ENCODE measurements at places on chromosomes 11 and 22.
A peak's percentile ranks its signal among the peaks of the same experiment; 100 is the strongest.

DNA sequence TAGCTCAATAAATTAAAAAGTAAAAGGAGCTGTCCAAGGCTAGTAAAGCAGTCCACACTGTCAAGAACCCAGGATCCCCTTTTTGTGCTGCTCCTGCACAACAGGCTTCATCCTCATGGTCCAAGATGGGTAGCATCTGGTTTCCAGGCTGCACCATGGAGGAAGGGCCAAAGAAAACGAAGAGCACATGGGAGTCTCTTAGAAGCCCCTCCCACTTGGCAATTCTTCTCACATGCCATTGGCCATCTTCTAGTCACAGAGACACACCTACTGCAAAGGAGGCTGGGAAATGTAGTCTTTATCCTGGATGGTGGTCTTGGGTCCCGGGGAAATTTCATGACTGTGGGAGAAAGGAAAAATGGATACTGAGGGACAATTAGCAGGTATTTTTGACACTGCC is 37.8 kb downstream of the PRR5L start:
- DNase-seq = peak; percentile 19

GRCh38 chr22:47990481-47990880 is 1228.0 kb downstream of the TBC1D22A start:
- no peak for DNase-seq

- peak; percentile 16 for DNase-seq
Measured at GRCh38 chr11:60221692-60222091, 21.2 kb downstream of the MS4A4E start.

DNA sequence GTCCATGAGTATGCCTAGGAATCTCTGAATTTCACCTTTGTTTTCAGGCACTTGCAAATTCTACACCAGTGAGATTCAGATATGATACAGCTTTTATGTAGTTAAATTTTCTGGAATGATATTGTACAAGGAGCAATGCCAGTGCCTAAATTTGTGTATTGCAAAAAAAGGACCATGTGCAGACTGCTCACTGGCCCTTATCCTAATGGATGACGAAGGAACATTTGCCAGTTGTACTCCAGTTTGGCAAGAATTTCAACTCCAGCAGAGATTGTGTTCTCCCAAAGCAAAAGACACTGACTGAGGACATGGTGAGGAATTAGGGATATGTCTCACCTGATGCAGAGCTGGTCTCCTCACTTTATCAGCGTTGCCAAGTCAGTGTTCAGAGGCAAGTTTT is 8.6 kb downstream of the NAT10 start:
- DNase-seq = no peak

GRCh38 chr22:25919452-25919851 is 177.5 kb downstream of the MYO18B start:
- no peak for DNase-seq

DNA sequence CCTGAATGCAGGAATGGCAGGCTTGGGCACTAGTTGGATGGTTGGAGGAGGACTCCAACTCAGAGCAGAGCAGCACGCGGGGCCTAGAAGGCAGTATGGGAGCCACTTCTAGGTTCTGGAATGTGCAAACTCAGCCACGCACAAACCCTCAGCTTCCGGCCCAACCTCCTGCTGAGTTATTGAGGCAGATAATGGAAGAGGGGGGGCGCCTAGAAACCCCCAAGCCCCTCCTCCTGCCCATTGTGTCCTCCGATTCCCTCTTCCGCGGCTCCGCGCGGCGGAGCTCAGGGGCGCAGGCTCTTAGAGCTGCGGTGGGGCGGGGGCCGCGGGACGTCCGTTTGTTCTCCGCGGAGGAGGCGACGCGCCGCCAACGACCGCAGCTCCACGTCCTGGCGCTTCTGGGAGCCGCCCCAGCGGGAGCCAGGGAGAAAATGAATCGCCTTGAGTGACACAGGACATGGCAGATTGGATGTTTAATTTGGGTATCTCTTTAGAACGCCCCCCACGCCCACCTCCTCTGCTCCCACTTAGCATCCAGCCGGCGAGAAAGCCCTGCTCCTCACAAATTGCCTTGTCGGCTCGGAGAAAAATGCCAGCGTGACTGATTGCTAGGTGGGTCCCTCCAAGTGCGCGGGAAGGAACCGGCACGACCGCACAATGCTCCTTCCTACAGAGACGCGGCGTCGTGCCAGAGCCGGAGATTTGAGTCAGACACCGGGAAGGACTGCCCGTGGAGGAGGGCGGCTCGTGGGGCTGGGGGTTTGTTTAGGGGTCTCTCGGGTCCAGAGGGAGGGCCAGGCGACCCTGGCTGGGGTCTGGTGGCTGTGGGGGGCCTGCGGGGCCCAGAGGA is 144.6 kb downstream of the NECTIN1 start:
- DNase-seq = peak; percentile 42

DNA sequence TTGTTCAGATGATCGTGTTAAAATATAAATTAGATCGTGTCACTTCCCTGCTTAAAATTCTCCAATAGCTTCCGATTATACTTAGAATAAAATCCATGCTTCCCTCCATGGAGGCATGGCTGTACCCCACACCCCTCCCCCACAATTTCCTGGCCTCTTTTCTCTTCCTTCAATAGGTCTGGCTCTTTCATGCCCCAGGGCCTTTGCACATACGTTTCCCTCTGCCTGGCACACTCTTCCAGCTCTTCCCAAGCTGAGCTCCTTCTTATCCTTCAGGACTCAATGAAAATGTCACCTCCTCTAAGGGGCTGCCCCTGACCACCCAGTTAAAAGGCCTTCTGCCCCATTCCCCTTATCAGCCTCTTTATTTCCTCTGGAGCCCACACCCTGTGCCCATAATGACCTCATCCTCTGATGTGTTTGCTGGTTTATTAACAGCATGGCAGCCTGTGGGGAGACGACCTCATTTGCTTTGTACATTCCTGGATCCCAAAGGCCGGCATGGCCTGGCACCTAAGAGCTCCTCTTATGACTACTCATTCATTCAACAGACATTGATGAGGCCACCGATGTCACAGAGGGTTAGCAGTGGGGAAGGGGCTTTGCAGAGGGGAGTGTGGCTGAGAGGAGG is 9.0 kb upstream of the FLRT1 start:
- no peak for DNase-seq

DNA sequence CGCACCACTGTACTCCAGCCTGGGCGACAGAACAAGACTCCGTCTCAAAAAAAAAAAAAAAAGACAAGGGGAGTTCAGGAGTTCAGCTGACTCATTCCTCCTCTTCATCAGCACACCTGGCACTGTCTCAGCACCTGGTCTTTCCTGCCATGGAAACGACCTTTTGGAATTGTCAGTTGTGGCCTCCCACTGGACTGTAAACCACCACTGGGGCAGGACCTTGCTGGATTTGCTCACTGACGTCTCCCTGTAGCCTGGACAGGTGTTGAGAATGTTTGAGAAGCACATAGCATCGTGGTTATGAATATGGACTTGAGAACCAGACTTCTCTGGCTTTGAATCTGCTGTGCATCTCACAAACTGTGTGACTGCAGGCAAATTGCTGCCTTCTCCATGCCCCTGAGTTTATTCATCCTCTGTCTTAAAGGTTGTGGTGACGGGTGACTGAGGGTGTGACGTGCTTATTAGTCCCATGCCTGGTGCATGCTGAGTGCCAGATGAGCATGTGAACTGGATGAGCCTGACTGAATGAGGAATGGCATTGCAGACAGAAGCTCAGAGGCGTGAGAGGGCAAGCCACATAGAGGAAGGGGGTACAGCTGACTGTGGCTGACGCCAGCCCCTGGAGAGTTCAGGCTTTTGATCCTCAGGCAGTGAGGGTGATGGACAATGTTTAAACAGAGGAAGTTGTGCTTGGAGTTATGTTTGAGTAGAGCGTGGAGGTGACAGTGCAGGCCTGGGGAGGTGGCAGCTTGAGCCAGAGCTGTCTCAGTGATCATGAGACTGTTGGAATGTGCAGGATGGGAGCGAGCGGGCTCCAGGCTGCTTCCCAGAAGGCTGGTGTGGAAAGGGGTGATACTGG is 12.7 kb downstream of the TOM1 start:
- peak; percentile 45 for DNase-seq

DNA sequence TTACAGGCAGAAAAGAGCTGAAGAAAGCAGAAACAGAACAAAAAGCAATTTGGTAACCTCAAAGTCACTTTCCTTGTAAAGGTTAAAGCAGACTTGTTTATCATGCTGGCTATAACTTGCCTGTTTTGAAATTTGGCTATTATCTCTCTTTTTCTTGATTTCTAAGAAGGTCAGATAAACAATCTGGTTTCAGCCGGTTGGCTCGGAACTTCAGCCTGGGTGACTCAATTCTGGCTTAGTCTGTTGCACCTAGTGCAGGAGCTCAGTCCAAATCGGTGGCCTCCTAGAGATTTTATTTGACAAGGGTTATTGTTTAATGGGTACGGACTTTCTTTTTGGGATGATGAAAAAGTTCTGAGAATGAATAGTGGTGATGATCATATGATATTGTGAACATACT is 367.1 kb upstream of the B3GAT1 start:
- no peak for DNase-seq

DNA sequence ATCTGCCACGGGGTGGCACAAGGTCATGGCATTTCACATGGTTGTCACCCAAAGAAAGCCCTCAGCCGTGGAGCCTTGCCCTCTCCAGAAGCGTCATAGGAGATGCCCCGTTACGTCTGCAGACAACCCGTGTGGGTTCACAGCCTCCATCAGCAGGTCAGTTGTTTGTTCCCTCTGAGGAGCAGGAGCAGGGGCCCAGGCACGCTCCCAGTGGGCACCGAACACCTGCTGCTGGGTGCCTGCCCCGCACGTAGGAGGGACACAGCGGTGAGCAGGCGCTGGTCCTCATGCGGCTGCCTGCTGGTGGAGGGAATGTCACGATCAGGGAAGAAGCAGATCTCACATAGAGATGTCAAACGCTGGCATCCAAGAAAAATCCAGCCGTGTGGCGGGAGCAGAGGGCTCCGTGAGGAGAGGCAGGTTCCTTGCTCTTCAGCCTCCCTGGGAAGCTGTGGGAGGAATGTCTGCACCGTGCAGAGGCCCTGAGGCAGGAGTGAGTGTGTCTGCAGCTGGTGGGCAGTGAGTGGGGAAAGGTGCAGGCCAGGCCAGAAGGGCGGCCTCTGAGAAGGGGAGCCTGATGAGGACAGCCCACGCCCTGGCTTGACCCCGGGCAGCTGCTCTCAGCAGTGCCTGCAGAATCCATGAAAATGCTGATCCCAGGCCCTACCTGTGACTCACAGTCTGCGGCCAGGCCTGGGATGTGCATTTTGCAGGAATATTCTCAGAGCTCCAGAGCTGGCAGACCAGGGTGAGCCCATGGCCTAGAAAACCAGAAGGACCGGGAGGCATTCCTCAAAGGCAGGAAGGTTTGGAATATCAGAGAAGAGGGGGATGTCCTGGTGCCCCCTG is 36.4 kb upstream of the TH start:
- DNase-seq = no peak

DNA sequence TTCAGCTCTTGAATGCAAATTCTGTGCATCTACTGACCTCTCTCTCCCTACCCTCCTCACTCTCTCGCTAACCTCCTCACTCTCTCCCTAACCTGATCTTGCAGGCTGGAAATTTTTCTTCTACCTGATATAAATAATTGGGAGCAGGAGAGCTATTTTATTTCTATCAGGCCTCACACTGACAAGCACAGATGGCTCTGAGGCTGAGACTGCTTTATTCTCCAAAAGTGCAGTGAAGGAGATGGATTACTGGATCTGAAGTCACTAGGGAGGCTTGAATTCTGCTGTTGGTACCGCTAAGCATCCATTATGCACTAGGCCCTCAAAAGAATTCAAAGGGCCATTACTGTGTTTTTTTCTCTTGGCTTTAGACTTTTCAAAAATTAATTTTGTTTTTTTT is 19.4 kb upstream of the LDHA start:
- DNase-seq = no peak

DNA sequence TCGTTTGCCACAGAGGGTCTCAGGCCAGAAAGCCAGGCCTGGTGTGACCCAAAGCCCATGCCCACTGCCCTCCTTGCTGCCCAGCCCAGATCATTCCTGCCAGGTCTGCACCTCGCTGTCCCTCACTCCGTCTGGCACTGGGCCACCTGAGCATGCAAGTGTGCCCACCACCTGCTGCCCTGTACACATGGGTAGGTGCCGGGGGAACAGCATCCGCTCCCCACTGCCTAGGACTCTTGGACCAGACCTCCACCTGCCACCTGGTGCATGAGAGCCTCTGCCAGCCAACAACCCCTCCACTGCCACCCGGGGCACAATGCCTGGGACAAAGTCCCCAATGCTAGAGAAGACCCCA is 12.5 kb downstream of the MGAT3 start:
- no peak for DNase-seq

GRCh38 chr22:32531228-32531627 is 56.6 kb downstream of the FBXO7 start:
- no peak for DNase-seq

- no peak for DNase-seq
Measured at GRCh38 chr11:119805663-119806062, 76.7 kb upstream of the NECTIN1 start.

DNA sequence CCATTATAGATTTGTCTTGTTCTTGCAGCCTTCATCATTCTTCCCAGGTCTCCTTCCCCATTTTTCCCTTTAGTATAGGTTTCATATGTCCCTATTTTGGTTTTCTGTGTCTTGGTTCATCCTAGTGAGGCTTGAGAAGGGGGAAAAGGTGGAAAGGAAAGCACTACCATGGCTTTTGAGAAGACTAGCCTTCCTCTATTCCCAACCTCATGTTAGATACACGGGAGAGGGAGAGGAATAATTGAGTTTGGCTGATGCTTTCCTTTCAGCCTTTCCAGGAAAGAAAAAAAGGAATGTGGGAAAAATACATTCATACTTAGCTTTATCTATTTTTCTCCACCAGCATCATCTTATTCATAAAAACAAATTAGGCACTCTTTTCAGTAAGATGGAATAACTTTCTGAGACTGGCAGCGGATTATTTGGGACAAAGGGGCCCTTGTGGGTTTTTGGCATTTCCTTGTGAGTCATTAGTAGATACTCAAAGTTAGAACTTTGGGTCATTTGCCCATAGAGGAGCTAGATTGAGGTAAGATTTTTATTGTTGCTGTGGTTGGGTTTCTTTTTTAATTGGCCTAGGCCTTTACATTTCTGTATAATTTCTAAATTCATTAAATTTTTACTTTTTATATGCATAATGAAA is 23.8 kb downstream of the CAPRIN1 start:
- DNase-seq = no peak

- DNase-seq = no peak
Measured at GRCh38 chr11:68300076-68300830, 12.1 kb upstream of the LRP5 start.

- DNase-seq = no peak
Measured at GRCh38 chr11:67409781-67410368, 5.6 kb upstream of the CARNS1 start.

GRCh38 chr11:72038491-72038890 is 39.8 kb downstream of the IL18BP start:
- DNase-seq = no peak

DNA sequence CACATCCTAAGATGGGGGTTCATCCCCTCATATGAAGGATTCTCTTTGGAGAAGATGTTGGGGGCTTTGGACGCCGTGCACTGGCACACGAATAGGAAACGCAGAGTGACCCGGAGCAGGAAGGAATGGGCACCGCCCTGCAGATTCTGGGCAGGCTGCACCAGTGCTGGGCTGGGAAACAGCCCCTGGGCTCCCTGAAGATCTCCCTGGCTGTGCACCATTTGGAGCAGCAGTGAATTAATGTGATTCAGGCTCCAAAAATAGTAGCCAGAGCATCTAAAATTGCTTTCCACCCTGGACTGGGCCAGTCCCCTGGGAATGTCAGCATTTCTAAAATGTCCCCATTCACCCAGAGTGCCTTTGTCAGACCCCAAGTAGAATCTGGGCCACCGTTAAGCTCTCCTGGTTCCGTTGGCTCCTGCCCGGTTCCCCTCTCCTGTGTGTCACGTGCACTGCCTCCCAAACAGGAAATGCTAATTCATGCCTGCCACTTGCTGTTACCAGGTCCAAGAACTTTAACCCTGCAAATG is 18.6 kb downstream of the IRAG1 start:
- no peak for DNase-seq

All from suppressor macrophage (primary cell).